Heart left ventricle (tissue), 16 donors: ENCODE measurements at places on chromosomes 11 and 22. TPM values are rescaled to one million over a fixed set of nuclear protein-coding genes. Genes with fewer than 3 reads are reported as not detected.
A peak's percentile ranks its signal among the peaks of the same experiment; 100 is the strongest.

- no peak for DNase-seq
Measured at GRCh38 chr22:39859903-39860588, 33.5 kb downstream of the ENTHD1 start.

DNA sequence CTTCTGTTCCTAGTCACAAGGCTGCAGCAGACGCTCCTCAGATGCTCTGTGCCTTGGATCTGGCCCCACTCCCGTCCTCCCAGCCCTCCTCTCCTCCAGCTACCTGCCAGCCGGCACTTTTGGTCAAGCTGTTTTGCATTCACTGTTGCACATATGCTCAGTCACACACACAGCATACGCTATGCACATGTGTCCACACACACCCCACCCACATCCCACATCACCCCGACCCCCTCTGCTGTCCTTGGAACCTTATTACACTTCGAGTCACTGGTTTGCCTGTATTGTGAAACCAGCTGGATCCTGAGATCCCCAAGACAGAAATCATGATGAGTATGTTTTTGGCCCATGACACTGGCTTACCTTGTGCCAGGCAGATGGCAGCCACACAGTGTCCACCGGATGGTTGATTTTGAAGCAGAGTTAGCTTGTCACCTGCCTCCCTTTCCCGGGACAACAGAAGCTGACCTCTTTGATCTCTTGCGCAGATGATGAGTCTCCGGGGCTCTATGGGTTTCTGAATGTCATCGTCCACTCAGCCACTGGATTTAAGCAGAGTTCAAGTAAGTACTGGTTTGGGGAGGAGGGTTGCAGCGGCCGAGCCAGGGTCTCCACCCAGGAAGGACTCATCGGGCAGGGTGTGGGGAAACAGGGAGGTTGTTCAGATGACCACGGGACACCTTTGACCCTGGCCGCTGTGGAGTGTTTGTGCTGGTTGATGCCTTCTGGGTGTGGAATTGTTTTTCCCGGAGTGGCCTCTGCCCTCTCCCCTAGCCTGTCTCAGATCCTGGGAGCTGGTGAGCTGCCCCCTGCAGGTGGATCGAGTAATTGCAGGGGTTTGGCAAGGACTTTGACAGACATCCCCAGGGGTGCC, 109.8 kb downstream of the BCR start:
- no peak for DNase-seq

DNA sequence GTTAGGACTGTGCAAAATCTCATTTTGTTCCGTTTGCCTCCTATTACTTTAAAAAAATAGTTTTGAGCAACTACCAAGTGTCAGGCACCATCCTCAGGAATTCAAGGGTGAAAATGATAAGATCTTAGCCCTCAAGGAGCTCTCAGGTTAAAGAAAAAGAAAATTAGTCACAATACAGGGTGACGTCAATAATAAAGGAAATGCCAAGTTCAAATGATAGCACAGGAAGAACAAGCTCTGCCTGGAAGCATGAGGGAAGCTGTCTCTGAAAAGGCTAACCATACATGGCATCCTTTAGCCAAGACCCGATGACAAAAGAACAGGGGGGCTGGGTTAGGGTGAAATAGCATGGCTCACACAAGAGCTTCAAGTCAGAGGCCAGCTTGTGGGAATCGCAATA, 11.1 kb upstream of the MPZL2 start:
- DNase-seq, result no peak

GRCh38 chr11:11246166-11246565, 106.9 kb downstream of the CSNK2A3 start:
- DNase-seq, result no peak

GCAT gene
- 43.0 TPM for total RNA-seq

DNA sequence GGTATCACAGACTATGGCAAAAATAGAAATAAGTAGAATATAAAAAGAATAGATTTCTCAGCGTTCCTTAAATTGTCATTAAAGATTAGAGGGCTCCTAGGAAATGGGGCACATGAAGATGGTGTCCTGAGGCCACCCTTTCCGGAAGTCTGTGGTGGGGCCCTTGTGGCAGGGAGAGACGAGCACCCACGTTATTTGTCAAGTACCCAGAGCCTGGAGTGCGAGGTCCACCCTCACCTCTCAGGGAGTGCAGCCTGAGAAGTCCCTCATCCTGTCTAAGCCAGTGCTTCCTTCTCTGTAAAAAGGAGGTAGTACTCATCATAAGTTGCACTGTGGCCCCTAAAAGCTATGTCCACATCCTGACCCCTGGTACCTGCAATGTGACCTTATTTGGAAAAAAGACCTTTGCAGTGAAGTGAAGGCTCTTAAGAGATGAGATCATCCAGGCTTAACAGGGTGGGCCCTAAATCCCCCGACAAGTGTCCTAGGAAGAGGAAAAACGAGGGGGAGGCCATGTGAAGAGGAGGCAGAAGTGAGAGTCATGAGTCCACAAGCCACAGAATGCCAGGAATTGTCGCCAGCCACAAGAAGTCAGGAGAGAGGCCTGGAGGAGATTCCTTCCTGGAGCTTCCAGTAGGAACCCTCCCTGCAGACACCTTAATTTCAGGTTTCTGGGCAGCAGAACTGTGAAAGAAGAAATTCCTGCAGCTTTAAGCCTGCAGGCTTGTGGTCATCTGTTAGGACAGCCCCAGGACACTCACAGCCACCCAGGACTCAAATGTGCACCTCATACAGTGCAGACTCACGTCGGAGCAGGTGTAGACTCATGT, 76.8 kb upstream of the CCND1 start:
- no peak for DNase-seq

GRCh38 chr11:93988455-93988854, 32.7 kb upstream of the HEPHL1 start:
- no peak for DNase-seq

MS4A15 gene
- not detected for total RNA-seq

PTPRCAP gene
- total RNA-seq, result 3.8 TPM

DNA sequence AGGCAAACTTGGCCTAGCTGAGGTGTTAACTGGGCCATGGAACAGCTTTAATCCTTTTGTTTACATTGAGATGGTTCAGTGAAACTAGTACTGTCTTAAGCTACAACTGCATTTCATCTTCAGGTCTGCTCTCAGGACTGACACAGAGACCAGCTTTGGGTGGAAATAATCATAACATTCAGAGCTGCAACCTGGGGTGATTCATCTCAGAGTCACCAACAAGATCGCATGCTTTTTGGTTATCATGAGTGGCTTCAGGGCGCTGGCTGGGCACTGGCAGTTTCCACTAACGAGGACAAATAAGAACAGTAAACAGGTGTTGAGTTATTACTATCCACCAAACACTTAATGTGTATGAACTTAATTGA, 60.9 kb upstream of the PAX6 start:
- no peak for DNase-seq

GRCh38 chr22:40422558-40423309, 52.3 kb downstream of the SGSM3 start:
- no peak for DNase-seq

DNA sequence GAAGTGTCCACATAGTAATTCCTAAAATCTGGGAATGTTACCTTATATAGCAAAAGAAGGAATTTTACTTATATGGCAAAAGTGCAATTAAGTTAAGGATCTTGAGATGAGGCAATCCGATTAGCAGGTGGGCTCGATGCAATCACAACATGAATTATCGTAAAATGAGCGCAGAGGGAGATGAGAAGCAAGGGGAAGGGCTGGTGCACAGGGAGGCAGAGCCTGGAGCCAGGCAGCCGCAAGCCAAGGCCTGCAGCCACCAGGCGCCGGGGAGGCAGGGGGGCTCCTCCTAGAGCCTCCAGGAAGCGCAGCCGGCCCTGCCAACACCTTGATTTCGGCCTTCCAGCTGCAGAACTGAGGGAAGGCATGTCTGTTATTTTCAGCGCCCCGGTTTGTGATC, 85.7 kb downstream of the CELSR1 start:
- no peak for DNase-seq

DNA sequence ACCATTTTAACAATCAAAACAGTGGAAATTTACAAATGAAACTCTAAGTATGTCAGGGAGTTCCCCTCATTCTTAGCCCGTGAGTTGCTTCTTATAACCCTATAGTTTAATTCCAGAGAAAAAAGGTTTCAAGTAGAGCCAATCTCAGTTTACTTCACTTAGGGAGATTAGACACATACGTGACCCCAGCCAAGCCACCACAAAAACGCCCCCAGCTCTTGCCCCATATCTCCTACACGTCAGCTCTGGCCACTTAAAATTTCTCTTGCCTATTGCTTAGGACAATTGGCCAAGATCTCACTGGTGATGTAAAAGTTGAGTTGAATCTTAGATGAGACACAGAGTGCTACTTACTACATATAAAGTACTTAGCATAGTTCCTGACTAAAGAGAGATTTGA, 166.4 kb downstream of the ETS1 start:
- DNase-seq, result no peak

GRCh38 chr11:665704-666281, 28.7 kb downstream of the DRD4 start:
- DNase-seq, result no peak

- DNase-seq, result peak; percentile 51
Measured at GRCh38 chr11:130212431-130212961, 52.9 kb downstream of the ST14 start.

GRCh38 chr11:107266455-107266854, 191.2 kb downstream of the CWF19L2 start:
- DNase-seq, result no peak

DNA sequence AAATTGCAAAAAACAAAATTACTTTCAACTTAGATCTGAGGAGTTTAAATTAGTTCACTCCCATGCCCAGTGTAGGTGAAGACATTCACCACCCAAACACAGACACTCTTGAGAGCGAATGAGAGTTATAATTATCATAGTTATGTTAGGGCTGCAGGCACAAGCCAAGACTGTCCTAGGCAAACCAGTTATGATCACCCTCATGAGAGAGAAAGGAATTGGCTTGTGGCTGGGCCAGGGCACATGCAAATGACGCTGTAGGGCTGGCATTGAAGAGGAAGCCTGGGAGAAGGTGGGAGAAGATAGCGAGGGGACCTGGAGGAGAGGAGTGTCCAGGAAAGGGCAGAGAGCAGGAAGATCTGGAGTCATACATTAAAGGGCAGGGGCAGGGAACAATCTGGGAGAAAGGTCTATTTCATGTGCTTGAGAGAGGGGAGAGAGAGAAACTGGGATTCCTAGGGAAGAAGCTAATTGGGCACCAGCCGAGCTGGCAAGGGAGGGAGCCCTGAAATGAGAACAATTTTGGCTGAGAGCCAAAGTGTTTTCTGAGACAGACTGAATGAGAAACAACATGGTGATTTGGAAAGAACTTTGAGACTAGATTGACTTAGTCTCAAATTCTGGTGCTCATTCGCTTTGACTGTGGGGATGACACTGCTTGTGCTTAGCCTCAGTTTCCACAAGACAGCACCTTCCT, 279.9 kb downstream of the KIRREL3 start:
- DNase-seq, result no peak

- no peak for DNase-seq
Measured at GRCh38 chr11:94629741-94630140, 62.6 kb downstream of the PIWIL4 start.

GRCh38 chr22:43881091-43882061, 10.4 kb downstream of the PNPLA5 start:
- DNase-seq, result no peak

OMP gene
- total RNA-seq, result not detected
